ENCODE measurements at places on chromosomes 5 and 9. TPM values are rescaled to one million over a fixed set of nuclear protein-coding genes. Genes with fewer than 3 reads are reported as not detected.

DND1 gene
- total RNA-seq = 0.26 TPM

PPP2CA gene
- total RNA-seq = 162 TPM

LMNB1 gene
- 58.4 TPM for total RNA-seq

PCDHA8 gene
- not detected for total RNA-seq

SHISAL2B gene
- total RNA-seq = not detected

- H3K4me3 ChIP-seq = 0 out of 2 replicates have a peak overlapping the region, but pooled peaks have one; percentile 23
- DNase-seq = peak; percentile 44
- peaks cover 4% of the 10 kb centered on the region for H3K27me3 ChIP-seq
- H3K27ac ChIP-seq = peak overlapping the region; percentile 43
- peaks cover 17% of the 10 kb centered on the region for H3K36me3 ChIP-seq
Measured at GRCh38 chr5:138024117-138024516, 8.8 kb downstream of the FAM13B start.

GRCh38 chr9:13948037-13948436, 365.9 kb downstream of the NFIB start:
- peaks cover 10% of the 10 kb centered on the region for H3K4me1 ChIP-seq
- peaks cover 3% of the 10 kb centered on the region for H3K27me3 ChIP-seq
- no peak for DNase-seq
- no peak overlapping the region for H3K4me3 ChIP-seq
- no peaks in the 10 kb centered on the region for H3K36me3 ChIP-seq

GRCh38 chr5:95304711-95305110, 19.8 kb upstream of the MCTP1 start:
- no peak overlapping the region for H3K4me3 ChIP-seq
- H3K27me3 ChIP-seq = no peaks in the 10 kb centered on the region
- no peak for DNase-seq
- H3K36me3 ChIP-seq = no peaks in the 10 kb centered on the region
- no peak overlapping the region for H3K27ac ChIP-seq

GRCh38 chr9:134912126-134912840, 5.4 kb downstream of the FCN1 start:
- no peak overlapping the region for H3K4me3 ChIP-seq
- no peak overlapping the region for H3K27ac ChIP-seq
- H3K36me3 ChIP-seq = no peaks in the 10 kb centered on the region
- H3K27me3 ChIP-seq = peaks cover 43% of the 10 kb centered on the region
- no peaks in the 10 kb centered on the region for H3K4me1 ChIP-seq
- no peak for DNase-seq

GRCh38 chr9:123945532-123945931, 15.6 kb upstream of the DENND1A start:
- no peak overlapping the region for H3K4me3 ChIP-seq
- H3K27me3 ChIP-seq = peaks cover 20% of the 10 kb centered on the region
- H3K27ac ChIP-seq = no peak overlapping the region
- peaks cover 9% of the 10 kb centered on the region for H3K4me1 ChIP-seq

DNA sequence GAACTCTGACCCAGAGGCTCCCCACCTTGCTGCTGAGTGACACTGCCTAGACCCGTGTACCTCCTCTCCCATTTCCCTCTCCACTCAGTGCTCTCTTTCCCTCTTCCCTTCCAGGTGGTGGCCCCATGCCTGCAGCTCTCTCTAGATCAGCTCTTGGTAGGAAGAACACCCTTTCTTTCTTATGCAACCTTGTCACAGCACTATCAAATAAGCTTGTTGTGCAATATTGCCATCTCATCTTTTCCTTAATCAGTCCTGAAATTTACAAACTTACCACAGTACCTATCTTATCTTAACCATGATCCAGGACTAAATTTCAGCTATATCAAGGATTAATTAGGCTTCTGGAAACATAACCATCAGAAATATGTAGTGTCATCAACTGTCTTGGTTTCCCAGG, 88.6 kb downstream of the ZFAND5 start:
- peaks cover 7% of the 10 kb centered on the region for H3K4me1 ChIP-seq
- no peak overlapping the region for H3K4me3 ChIP-seq
- DNase-seq = no peak

GRCh38 chr9:2464624-2465023, 157.0 kb upstream of the VLDLR start:
- no peak overlapping the region for H3K27ac ChIP-seq
- peaks cover 3% of the 10 kb centered on the region for H3K4me1 ChIP-seq
- no peaks in the 10 kb centered on the region for H3K36me3 ChIP-seq
- no peak overlapping the region for H3K4me3 ChIP-seq
- no peak for DNase-seq

DNA sequence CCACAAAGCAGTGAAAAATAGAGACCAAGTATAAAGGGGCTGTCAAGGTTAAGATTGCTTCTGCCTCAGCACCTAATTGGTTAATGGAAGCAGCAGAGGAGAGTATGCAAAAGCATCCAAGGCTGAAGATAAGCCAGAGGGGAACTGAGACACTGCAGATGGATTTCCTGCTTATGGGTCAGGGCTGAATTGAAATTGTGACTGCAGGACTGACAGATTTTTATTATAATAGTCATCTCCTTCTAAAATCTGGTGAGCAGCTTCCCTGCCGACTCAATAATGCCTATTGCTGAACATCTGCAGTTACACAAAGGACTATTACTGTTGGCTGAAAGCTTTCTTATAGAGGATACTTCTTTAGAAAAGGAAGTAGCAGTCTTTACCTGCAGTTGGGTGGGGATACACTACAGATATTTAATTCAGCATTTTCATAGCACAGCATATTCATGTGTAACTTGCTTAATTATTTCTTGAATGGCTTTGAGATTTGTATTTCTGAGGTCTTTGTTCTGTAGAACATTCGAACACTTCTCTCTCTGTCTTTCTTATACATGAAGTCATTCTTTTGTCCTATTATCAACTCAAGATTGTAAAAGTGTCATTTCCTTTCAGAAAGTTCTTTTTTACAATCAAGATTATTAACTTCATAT, 363.0 kb upstream of the RIOK2 start:
- H3K36me3 ChIP-seq = peaks cover 12% of the 10 kb centered on the region
- no peak overlapping the region for H3K27ac ChIP-seq
- H3K4me3 ChIP-seq = no peak overlapping the region
- H3K27me3 ChIP-seq = peaks cover 3% of the 10 kb centered on the region

DNA sequence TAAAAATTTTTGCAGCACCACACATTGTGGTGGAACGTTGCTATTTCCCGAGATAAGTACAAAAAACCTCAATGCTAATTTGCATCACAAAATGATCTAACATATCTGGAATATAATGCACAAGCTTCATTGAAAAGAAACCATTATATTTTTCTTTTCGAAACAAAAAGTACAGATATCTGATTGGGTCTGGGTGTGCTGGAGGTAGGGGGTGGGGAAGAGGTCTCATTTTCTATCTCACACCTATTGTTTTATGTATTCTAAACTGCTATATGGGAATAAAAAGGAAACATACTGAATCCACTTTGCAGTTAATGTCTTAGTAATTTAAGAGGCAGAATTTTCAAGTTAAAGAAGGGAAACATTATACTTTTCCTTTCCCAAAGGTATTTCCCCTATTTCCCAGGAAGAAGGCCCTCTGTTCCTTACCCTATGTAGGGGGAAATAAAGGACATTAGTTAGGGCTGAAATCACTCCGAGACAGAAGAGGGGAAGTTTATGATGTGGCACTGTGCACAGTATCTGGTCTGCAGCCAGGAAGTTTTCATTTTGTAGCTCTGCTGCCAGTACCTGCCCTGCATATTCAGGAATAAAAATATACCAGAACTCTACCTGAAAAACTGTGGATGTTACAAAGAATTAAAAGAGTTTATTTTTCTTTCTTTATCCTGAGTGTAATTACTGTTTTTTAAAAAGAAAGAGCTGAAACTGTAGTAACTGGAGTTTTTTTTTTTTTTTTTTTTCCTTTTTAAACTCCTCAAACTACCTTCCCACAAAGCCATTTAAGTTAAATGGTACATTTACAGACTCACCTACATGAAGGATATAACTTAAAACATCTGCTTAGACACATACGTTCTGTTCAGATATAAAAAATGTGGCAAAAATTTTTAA, 7.4 kb downstream of the MEF2C start:
- no peaks in the 10 kb centered on the region for H3K27me3 ChIP-seq
- peaks cover 30% of the 10 kb centered on the region for H3K4me1 ChIP-seq
- DNase-seq = no peak
- no peak overlapping the region for H3K4me3 ChIP-seq
- peaks cover 4% of the 10 kb centered on the region for H3K36me3 ChIP-seq

DNA sequence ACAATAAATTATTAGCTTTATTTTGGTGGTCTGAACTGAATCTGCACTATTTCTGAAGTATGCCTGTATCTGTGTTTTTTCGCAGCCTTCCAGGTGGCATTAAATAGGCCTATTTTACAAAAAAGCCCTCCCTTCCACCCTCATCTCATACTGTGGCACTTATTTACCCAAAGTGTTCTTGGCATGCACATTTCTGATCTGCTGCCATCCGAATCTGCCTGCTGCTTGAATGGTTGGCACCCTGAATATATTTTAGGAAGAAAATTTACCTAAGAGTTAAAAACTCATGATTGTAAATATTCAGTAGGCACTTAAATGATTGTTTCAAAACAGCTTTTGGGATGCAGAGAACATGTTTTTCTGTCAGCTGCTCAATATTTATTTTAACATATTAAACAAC, 150.1 kb downstream of the SLC28A3 start:
- H3K27me3 ChIP-seq = peaks cover 14% of the 10 kb centered on the region
- no peaks in the 10 kb centered on the region for H3K36me3 ChIP-seq
- peaks cover 14% of the 10 kb centered on the region for H3K4me1 ChIP-seq
- no peak overlapping the region for H3K27ac ChIP-seq

DNA sequence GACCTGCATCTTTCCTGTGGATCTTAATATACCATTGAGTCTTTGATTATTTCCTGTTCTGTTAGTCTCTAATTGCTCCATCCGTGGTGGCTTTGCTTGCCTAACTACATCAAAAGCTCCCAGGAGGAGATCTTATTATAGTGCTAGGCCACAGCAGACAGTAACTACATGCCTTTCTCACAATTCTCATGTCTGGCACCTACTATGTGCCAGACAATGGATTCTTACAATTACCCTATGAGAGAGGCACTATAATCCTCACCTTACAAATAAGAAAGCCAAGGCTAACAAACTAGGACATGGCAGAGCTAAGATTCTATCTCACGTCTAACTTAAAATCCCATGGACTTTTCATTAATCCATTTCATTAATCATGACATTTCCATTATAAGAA, 70.3 kb upstream of the TARS1 start:
- DNase-seq = no peak
- peak overlapping the region; percentile 94 for H3K27ac ChIP-seq
- peaks cover 54% of the 10 kb centered on the region for H3K4me1 ChIP-seq
- H3K4me3 ChIP-seq = peak overlapping the region; percentile 55

DNA sequence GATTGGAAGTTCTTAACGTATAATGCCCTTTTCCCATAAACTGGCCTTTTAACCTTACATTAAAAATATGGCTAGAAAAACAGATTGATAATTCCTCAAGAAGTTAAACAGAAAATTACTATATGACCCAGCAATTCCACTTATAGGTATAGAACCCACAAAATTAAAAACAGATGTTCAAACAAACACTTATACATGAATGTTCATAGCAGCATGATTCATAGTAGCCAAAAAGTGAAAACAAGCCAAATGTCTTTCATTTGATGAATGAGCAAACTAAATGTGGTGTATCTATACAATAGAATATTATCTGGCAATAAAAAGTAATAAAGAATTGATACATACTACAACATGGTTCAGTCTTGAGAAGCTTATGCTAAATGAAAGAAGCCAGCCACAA, 35.5 kb downstream of the POU5F2 start:
- DNase-seq = peak; percentile 26
- H3K36me3 ChIP-seq = no peaks in the 10 kb centered on the region
- H3K27me3 ChIP-seq = peaks cover 2% of the 10 kb centered on the region
- 0 out of 2 replicates have a peak overlapping the region, but pooled peaks have one; percentile 18 for H3K27ac ChIP-seq
- H3K4me3 ChIP-seq = no peak overlapping the region
- H3K4me1 ChIP-seq = peaks cover 21% of the 10 kb centered on the region

GRCh38 chr5:154755361-154756008, at the start of gene LARP1:
Gene LARP1, plus strand, starts transcription at chr5:154755377. Its CDS starts 381 bp downstream, at chr5:154755758.
- H3K4me3 ChIP-seq = peak within 1 kb of the TSS; percentile 94
- H3K27me3 ChIP-seq = no peaks in the 10 kb centered on the region
- no peak for DNase-seq
- H3K36me3 ChIP-seq = peaks cover 5% of the 10 kb centered on the region

DNA sequence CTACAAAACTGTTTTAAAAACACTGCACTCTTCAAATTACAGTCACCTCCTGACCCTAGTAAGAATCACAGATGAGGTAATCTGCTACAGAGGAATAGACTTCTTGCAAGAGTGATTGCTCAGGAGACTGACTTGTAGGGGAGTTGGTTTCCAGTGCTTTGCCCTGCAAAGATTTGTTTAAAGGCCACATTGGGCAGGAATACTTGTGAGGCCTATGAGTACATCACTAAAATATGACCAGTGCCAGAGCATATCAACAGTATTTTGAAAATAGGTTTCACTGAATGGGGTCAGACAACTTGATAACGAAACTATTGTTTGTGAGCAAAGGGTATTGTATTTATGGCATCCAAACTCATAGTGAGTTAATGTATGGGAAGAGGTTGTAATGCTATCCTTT, 21.5 kb upstream of the CTNND2 start:
- no peaks in the 10 kb centered on the region for H3K4me1 ChIP-seq
- H3K36me3 ChIP-seq = peaks cover under 1% of the 10 kb centered on the region
- no peak overlapping the region for H3K4me3 ChIP-seq
- no peak overlapping the region for H3K27ac ChIP-seq
- no peak for DNase-seq

DNA sequence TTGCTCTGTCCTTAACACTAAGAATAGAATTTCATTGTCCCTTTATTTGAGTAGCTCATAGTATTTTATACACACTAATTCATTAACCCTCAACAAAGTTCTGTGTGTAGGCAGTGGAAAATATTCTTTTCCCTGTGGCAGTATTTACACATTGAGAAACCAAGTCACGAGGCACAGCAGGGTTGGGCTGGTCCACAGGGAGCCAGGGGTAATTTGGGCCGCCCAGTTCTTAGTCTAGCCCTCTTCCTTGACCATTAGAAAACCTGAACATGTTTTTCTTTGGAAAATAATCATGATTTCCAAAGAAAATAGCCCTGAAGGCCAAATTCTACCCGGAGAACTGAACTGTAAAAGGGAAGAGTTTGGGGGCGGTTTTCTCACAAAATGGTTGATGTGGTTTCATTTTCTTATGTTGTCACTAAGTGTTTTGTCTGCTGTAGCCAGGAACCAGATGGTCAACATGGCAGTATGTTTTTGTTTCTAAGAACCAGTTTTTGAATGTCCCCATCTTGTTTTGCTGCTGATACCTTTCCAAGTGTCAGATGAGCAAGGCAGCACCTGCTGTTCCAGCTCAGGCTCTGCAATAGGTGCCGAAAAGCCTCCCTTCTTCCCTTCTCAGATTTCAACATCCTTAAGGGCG, 29.6 kb downstream of the ARHGEF28 start:
- H3K36me3 ChIP-seq = peaks cover 10% of the 10 kb centered on the region
- H3K4me1 ChIP-seq = peaks cover 49% of the 10 kb centered on the region
- no peak overlapping the region for H3K27ac ChIP-seq
- no peak for DNase-seq

- no peak overlapping the region for H3K27ac ChIP-seq
- H3K36me3 ChIP-seq = peaks cover 3% of the 10 kb centered on the region
- no peak for DNase-seq
- peaks cover 67% of the 10 kb centered on the region for H3K27me3 ChIP-seq
- no peak overlapping the region for H3K4me3 ChIP-seq
- peaks cover 12% of the 10 kb centered on the region for H3K4me1 ChIP-seq
Measured at GRCh38 chr9:37026931-37027581, 7.0 kb downstream of the PAX5 start.

All from HFFc6 (cell line).